ENCODE measurements at places on chromosomes 3 and 15.

GRCh38 chr3:181998828-181999227 is 287.1 kb downstream of the SOX2 start:
- DNase-seq = no peak

DNA sequence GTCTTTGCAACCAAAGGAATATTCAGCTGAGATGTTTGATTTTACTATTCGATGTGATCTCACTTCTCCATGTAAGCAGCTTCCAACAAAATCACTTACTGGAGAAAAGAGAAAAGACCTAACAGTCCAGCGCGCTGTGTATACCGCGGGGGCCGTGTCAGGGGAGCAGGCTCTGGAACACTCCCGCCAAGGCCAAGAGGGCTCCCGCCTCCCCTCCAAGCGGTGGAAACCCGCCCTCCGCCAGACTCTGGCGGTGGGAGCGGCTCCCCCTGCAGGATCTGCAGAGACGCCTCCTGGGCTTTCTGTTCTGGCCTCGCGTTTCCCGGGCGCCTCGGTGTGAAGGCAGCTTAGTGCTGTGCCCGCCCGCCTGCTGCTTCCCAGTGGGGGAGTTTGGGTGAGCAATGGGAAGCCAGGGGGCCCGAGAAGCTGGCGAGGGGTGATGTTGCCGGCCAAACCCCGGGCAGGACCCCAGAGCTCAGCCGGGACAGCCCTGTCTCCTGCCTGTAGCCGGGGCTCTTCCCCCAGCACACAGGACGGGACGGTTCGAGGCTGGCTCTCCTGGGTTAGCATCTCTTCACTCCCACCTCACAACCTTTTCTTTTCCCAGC is 36.3 kb downstream of the CHST14 start:
- DNase-seq = peak; percentile 56

DNA sequence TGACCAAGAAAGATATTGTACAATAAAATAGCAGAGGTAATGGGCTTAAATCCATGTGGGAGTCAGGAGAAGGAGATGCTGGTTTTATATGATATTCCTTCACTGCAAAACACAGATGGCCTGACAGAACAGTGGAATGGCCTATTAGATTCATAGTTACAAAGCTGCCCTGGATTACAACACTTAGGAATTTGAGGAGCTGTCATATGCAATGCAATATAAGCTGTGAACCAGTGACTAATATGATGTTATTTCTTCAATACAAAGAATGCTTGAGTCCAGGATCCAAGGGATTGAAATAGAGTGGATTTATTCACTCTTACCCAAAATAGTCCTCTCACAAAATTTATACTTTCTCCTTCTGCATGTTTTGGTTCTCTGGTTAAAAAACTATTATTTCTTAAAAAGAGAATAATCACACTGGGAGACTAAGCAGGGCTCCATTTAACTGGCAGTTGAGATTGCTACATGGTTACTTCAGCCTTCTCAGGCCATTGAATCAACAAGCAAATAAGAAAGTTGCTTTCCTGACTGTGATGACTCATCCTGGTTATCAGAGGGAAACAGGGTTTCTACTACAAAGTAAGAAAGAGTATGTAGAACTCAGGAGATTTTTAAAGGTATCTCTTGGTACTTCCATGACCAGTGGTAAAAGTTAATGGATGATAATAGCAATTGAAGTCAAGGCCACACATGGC is 79.8 kb upstream of the ZPLD1 start:
- no peak for DNase-seq

DNA sequence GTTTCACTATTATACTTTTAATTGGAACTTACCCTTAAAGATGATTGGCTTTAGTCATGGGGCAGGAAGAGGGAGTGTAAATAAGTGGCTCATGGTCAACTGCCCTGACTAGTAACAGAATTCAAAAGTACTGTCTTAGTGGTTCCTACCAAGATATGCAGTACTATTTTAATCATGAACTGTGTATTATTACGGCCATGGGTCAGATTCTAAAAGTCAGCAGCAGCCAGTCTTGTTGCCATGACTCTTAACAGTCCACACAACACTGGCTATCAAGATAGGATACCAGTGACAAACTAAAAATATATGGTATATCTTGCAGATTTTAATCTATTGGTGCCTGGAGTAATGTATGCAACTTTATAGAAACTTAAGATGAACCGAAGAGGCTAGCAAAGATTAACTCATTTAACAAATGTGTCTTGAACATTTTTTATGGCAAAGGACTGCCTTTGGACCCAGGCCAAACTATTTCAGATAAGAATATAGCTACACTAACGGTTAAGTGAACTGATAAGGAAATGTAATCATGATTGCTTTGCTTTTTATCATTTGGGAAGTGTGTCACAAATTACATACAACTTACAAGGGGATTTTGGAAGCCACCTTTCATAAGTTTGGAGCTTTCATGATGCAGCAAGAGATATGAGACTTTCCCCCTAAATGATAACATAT is 163.7 kb downstream of the TCF12 start:
- no peak for DNase-seq

DNA sequence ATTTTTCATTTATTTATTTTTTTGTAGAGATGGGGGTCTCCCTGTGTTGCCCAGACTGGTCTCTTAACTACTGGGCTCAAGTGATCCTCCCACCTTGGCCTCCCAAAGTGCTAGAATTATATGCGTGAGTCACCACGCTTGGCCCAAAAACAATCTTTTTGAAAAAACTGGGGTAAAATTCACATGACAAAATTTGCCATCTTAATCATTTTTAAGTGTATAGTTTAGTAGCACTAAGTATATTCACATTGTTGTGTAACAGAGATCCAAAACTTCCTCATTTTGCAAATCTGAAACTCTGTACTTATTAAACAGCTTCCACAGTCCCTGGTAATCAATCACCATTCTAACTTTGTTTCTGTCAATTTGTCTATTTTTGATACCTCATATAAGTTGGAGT is 5.2 kb downstream of the SNX1 start:
- DNase-seq = no peak

GRCh38 chr3:189584645-189585044 is 46.5 kb upstream of the TP63 start:
- no peak for DNase-seq

DNA sequence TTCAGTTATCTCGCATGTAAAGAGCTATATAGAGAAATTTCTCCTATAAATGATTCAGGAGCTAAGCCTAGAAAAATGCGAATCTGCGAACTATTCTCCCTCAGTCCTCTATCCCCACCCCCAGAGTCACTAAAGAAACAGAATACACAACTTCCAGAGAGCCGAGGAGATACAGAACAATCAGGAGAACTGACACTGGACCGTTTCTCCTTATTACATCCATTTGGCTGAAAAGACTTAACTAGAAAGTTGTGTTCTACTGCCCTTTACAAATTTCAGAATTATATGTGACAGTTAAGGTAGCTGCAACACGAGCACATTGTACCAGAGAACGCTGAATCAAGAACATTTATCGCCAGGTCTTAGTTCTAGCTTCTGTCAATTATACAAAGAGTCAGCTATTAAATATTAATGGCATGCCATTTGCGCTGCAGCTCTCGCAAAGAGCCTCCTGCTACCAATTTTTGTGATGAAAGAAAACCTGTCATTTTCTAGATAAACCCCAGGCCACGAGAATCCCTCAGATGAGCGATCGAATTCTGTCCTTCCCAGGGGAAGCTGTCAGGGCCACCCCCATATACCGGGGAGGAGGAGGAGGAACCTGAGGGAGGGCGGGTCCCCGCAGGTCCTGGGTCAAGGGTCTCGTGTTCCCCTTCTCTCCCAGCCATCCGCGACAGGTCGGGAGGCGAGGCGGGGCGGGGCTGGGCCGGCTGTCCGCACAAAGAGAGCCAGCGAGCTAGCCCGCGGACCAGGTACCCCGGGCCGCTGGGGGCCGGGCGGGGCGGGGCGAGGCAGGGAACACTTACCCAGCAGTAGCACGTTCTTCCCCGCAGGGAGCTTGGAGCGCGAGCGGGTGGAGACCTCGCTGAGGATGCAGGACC is 878 bp downstream of the DYNC1LI1 start:
- peak; percentile 35 for DNase-seq

DNA sequence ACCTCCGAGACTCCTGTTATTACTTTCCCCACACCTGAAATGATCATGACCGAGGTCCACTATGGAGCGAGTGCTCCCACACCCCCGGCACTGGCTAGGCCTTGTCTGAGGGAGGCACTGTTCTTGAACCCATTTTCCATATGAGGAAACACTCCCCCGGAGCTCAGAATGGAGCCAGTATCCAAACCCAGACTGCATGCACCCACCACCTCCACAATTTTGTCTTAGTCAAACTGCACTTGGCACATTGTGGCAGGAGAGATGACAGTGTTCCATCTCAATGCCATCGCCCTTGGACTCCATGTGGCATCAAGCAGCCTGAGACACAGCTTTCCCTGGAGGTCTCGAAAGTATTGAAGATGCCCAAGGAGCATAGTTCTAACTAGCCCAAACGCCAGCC is 154.1 kb downstream of the NUP210 start:
- no peak for DNase-seq

DNA sequence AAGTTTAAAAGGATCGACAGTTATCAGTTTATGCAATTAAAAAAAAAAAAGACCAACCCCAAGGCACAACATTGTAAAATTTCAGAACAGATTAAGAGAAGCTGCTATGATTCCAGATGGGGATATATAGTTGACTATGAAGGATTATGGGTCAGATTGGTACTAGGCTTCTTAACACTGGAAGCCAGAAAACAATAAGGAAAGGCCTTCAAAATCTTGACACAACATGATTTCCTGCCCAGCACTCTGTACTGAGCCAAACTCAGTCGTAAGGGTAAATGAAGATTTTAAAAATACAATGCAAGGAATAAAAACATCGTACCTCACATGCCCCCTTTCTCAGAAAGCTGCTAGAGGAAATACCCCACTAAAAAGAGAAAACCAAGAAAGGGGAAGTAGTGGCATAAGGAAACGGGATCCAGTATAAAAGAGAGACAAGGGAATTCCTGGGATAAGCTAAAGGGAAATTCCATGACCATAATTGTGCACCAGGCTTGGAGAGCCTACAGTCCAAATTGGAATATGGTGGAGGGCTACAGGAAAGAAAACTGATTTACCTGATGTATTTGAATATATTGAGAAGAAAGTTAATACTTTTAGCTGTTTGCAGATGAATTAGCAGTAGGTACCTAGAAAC is 27.9 kb downstream of the PIAS1 start:
- no peak for DNase-seq

DNA sequence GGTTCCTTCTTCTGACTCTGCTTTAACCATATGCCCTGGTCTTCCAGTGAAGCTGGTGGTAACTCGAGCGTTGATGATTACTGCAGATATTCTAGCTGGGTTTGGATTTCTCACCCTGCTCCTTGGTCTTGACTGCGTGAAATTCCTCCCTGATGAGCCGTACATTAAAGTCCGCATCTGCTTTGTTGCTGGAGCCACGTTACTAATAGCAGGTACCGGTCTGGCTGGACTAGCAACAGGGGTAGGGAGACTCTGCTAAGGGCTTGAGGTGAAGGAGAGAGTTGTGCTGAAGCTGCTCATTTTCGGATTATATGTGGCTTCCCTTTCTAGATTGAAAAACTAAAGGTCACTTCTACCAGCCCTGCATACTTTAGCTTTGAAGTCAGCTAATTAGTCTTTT is 16.8 kb downstream of the CLDN16 start:
- DNase-seq = no peak

GRCh38 chr15:90035095-90035839 is 34.1 kb downstream of the ZNF710 start:
- no peak for DNase-seq

- no peak for DNase-seq
These were observed 1398.0 kb upstream of the ALCAM start for GRCh38 chr3:103968751-103969150.

- DNase-seq = no peak
These were observed 22.5 kb downstream of the RIOX2 start for GRCh38 chr3:97949743-97950142.

DNA sequence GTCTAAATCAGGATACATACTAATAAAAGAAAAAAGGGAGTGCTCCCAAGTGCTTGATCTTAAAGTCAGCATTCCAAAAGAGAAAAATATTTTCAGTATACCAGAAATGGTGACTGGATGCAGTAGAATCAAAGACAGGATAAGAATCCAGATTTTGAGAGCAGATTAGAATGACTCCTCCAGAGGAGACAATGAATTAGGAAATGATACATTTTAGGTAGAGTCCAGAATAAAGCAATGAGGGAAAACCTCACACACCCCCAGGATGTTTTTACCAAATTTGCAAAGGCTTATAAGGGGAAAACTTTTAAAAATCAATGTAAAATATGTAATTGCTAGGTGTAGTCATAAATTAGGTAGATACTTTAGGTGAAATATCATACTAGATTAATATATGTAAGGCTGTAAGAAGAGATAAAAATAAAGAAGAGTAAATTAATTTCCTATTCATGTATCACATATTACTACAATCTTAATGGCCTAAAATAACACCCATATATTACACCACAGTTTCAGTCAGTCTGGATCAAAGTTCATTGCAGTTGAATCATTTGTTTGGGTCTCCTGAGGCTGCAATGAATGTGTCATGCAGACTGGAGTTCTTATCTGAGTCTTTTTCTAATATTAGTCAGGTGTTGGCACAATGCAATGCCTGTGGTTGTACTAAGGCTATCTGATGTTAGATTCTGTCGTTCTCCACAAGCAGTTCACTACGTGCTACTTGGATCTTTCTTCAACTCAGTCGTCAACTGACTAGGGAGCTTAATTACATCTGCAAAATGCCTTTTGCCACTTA is 547.8 kb upstream of the EPHA6 start:
- DNase-seq = no peak

- DNase-seq = peak; percentile 78
These were observed 45.8 kb upstream of the TRA2B start for GRCh38 chr3:185983495-185984141.

GRCh38 chr15:67967871-67968431 is 86.2 kb upstream of the PIAS1 start:
- no peak for DNase-seq

- DNase-seq = no peak
These were observed 97.2 kb upstream of the CTNNB1 start for GRCh38 chr3:41102053-41102556.

DNA sequence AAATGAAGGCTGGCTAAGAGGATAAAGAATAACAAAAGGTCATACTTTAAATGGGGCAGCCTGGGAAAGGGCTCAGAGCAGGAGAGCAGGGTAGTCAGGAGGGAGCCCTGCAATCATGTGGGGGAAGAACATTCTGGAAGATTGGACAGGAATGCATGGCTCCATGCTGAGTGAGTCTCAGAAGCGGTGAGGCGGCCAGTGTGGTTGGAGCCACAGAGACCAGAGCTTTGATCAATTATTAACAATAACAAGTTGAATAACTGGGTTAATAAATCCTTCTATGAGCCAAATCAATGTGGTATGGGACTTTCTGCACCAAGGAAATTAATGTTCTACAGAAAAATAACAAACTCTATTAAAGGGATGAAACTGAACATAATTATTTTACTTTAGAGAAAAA is 57.9 kb upstream of the DCUN1D1 start:
- no peak for DNase-seq

DNA sequence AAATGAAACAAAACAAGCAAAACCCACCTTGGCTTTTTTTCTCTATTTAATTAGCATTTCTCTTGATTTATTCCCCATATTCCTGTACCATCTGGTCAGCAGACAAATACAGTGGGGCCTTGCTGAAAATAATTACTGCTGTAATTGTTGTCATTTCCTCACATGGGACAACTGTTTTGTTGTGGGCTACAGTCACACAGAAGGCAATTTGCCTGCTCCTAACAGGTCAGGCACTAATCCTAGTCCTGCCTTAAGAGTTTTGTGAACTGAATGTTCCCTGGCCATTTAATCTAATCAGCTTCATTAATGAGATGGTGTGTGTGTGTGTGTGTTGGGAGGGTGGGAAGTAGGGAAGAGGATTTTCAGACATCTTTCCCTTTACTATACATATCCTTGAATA is 11.6 kb downstream of the TRPC1 start:
- no peak for DNase-seq

GRCh38 chr3:132245552-132246142 is 71.6 kb upstream of the ACP3 start:
- no peak for DNase-seq

All from hematopoietic multipotent progenitor cell treated with erythropoietin and hydrocortisone succinate and interleukin-3 and kit ligand, for 15 days (in vitro differentiated cells).